ENCODE measurements at places on chromosomes 5 and 9.

- DNase-seq = peak; percentile 0
Observed at GRCh38 chr9:21317956-21318923, 13.1 kb upstream of the IFNA5 start.

GRCh38 chr5:181235323-181235688 lies 8.4 kb downstream of the RACK1 start:
- no peak for DNase-seq

GRCh38 chr5:123720955-123721354 lies 209.0 kb downstream of the CSNK1G3 start:
- DNase-seq = no peak

- no peak for DNase-seq
Observed at GRCh38 chr9:107931071-107931715, 441.6 kb upstream of the KLF4 start.

DNA sequence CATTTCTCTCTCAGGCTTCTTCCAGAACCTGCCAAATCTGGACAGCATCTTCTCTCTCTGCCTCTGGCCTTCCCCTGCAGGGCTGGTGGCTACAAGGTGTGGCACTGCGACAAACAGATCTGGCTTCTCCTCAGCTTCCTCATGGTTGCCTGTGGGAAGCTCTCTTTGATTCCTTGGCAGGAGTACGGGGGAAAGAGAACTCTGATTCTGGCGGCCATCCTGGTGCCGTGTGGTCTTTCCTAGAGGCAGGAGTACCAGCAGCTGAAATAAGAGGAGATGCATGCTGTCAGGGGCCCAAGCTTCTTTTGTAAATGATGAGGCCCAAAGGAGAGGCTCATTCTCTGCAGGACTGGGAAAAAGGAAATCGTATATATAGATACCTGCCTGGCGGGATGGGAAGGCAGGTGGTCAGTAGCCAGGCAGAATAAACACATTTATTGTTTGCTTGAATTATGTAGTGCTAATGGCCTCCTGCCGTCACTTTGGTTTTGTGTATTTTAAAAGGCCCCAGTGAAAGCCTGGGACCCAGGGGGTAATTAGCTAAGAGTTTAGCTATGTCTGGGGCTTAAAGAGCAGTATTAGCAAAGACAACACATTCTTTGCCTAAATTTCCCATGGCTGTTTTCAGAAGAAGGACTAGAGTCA lies at the start of gene CER1:
Gene CER1 (minus strand): TSS at position 343 of the 645 bp plus-strand sequence. CDS start 61 bp downstream, at position 282.
- no peak for DNase-seq

GRCh38 chr5:153974813-153975163 lies 63.9 kb downstream of the FAM114A2 start:
- no peak for DNase-seq

DNA sequence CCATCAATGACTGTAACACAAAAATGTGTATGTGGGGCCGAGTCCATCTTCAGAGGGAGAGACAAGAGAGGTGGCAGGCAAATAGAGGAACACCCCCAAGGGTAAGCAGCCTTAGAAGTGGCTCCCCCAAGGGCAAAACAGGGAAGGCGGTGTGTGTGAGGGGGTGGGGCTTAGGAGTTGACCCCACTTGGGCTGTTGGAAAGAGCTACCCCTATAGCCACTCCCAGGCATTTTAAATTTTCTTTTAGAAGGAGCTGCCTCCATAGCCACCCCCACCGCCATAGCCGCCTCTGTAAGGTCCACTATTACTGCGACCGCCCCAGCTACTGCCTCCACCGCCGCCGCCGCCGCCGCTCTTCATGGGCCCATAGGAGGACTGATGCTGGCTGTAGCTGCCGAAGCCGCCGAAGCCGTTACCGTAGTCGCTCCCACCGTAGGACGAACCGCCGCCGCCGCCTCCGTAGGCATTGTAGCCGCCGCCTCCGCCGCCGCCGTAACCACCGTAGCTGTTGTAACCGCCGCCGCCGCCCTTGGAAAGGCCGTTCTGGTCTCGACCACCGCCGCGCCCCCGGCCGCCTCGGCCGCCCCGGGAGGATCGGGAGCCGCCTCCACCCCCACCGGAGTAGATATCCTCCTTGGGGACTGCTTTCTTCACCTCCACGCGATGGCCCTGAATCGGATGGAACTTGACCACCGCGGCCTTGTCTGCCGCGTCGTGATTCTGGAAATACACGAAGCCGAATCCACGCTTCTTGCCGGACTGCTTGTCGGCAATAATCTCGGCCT lies 1.1 kb downstream of the HNRNPA0 start:
- peak; percentile 19 for DNase-seq

- no peak for DNase-seq
Observed at GRCh38 chr5:68739752-68740151, 354.1 kb upstream of the SLC30A5 start.

DNA sequence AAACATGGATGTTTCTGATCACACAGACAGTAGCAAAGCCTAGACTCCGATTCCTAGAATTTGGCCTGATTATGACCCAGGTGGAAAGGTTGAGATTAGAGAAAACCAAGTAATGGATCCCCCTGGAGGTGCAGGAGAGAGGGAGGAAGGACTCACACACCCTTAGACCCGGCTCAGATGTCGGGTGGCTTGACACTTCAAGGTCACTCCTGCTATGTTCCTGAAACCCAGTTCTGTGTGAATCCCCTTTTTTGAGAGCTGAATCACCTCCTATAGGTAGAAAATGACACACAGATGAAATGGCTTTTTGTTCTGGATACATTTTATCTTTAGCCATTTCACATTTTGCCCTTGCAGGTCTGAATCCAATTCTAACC lies 192.8 kb downstream of the ARRDC3 start:
- DNase-seq = no peak

- DNase-seq = peak; percentile 59
Observed at GRCh38 chr9:109812818-109813281, 32.9 kb downstream of the PALM2AKAP2 start.

DNA sequence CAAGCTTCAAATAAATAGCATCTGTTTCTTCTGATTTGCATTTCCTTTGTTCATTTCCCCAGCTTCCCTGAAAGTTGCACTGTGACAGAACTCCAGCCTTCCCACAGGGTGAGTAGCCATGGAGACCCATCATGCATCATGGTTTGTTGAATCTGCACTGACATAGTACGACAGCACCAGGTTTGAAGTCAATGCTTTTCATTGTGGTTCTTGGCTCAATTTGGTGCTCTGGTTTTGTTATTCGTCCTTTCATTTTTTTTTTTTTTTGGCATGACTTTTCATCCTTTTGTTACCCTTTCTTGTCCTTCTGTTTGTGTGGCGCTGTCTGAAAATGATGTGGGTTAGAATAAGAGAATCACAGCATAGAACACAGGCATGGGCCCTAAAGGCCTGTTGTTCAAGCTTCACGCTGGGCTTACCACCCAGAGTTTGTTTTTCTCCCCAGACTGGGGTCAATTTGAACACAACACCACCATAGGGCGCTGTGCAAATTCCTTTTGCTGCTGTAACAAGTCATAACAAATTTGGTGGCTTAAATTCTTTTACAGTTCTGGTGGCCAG lies 206.2 kb upstream of the CDH10 start:
- DNase-seq = no peak

DNA sequence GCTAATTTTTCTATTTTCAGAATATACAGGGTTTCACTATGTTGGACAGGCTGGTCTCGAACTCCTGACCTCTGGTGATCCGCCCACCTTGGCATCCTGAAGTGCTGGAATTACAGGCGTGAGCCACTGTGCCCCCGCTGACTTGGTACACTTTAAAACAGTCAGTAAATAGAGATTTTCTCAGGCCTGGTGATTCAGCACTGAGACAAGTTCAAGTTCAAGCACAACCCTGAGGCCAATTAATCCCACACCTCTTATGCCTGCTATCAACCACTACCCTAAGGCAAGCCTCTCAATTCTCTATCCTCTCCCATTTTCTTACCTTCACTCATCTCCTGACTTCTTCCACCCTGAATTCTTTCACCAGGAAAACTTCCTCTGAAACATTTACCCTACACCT lies 18.9 kb downstream of the MUSK start:
- DNase-seq = no peak

DNA sequence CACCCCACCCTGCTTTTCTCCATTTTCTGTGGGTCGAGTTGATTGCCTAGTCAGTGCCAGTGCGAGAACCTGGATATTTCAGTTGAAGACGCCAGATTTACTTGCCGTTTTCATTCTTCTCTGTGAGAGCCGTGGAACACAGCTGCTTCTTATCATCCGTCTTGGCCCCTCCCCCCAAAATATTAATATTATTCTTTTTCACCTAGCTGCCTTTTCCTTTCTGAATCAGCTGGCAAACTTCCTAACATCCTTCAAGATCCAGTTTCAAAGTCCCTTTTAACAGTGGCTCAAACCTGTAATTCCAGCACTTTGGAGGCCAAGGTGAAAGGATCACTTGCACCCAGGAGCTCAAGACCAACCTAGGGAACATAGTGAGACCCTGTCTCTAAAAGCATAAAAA lies 117.1 kb upstream of the RASA1 start:
- no peak for DNase-seq

- peak; percentile 86 for DNase-seq
Observed at GRCh38 chr5:109373932-109374331, 35.8 kb downstream of the PJA2 start.

DNA sequence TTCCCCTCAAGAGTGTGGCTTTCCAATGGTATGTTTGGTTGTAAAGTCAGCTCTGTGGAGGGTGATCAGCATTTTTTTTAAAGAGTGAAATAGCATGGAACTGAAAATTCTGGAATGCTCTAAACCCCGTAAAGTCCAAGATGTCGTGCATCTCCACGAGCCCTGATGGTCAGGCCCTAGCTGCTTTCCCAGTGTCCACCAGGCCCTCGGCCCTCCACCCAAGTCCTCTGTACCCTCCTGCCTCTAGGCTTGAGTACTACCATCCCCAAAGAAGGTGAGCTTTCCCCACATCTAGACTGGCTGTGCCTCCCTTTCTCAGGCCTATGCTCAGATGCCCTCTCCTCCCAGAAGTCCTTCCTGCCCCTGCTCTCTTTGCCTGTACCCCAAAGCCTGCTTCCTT lies 280.3 kb downstream of the GADD45G start:
- no peak for DNase-seq

GRCh38 chr5:180166176-180166575 lies 42.8 kb downstream of the RASGEF1C start:
- DNase-seq = no peak

DNA sequence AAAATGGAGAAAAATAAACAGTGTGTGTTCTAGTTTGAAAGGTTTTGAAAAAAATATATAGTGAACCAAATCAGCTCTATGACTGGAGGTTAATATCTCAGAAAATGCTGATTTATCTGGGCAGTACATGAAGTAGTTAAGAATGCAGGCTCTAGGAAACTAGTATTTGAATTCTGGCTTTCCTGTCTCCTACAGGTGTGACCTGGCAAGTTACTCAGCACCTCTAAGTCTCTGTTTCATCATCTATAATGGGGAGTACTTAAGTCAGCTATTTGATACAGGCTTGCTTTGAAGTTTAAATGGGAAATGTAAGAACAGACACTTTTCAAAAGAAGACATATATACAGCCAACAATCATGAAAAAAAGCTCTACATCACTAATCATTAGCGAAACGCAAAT lies 5.2 kb downstream of the GRAMD2B start:
- DNase-seq = no peak

DNA sequence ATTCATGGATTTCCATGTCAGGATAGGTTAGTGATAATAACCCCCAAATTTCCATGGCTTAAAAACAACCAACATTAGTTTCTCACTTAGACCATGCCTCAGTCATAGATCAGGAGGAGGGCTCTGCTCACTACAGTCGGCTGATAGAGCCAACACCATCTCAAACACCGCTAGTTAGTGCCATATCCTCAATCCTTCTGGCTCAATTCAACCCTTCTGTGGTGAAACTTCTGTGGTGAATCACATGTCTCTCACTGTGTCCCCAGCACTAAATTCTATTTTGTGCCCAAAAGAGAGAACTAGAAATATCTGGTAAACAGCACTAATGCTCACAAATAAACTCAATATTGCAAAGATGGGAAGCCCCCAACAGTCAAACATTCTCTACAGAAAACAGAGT lies 21.1 kb downstream of the ECPAS start:
- DNase-seq = no peak

DNA sequence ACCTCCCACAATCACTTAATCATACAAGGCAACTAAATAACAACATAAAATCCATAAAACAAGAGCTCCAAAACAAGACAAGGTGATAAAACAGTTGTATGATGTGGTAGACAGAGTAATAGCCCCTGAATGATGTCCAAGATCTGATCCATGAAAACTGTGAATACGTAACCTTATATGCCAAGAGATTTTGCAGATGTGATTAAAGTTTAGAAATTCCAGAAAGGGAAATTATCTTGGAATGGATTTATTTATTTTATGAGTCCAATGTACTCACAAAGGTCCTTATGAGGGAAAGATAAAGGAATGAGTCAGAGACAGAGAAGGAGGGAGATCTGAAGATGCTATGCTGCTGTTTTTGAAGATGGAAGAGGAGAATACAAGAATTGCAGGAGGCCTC lies 1775.7 kb upstream of the C9orf72 start:
- DNase-seq = no peak

- DNase-seq = peak; percentile 74
Observed at GRCh38 chr9:75001719-75002421, 26.2 kb downstream of the CARNMT1 start.

DNA sequence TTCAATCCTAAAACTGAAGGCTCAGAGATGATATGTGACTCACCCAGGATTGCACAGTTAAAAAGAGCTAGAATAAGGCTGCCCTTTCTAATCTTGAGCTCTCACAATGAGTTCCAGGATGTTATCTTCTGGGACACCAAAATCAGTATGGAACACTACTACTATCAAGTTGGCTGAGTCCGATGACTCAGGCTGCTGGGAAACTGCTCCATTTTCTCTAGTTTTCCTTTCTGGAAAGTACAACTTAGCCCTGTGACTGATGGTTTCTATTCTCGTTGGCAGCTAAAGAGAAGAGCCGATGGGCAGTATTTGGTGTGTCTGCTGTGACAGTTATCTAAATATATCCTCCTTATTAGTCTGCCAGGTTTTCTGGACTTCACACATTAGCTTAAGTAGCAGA lies 37.9 kb upstream of the DPYSL3 start:
- no peak for DNase-seq

- DNase-seq = peak; percentile 59
Observed at GRCh38 chr9:15142878-15143534, 164.0 kb downstream of the TTC39B start.

- DNase-seq = no peak
Observed at GRCh38 chr5:102678267-102679058, 76.6 kb upstream of the PAM start.

DNA sequence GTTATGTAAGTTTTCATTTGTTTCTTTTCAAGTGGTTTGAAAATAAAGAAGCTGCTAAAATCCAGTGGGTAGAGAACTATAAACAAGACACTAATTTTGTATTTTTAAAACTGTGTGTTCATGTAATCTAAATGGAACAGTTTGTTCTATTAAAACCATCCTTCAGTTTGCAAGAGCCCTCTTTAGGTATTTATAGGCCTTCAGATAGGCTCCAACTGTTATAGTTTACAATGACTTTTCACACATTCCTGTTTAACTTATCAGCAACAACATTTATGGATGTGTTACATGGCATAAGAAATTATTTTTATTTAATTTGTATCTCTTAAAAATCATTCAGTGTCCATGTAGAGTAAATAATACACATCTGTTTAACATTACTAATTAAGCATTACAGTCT lies 126.7 kb upstream of the SLCO6A1 start:
- DNase-seq = no peak
